Kidney glomerular epithelial cell (primary cell): ENCODE measurements at places on chromosomes 6 and 20.
A peak's percentile ranks its signal among the peaks of the same experiment; 100 is the strongest.

DNA sequence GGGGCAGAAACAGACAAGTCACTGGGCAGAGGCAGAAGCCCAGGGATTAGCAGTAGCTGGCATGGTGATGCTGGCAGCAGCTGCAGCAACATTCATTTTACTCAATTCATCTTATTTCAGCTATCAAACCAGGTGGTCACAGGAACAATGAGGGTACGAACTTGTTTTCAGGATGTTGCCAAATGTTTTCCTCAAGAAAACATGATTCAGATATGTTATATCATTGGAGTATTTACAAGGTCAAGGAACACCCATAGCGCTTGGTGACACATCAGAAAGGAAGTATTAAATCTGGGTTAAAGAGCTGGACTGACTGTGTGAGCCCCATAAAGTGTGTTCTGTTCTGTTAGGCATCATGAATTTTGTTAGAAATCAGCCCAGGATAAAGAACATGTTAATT, 456.9 kb upstream of the ID4 start:
- no peak for DNase-seq

GRCh38 chr6:79713701-79714322, 82.7 kb downstream of the SH3BGRL2 start:
- DNase-seq, result peak; percentile 28

DNA sequence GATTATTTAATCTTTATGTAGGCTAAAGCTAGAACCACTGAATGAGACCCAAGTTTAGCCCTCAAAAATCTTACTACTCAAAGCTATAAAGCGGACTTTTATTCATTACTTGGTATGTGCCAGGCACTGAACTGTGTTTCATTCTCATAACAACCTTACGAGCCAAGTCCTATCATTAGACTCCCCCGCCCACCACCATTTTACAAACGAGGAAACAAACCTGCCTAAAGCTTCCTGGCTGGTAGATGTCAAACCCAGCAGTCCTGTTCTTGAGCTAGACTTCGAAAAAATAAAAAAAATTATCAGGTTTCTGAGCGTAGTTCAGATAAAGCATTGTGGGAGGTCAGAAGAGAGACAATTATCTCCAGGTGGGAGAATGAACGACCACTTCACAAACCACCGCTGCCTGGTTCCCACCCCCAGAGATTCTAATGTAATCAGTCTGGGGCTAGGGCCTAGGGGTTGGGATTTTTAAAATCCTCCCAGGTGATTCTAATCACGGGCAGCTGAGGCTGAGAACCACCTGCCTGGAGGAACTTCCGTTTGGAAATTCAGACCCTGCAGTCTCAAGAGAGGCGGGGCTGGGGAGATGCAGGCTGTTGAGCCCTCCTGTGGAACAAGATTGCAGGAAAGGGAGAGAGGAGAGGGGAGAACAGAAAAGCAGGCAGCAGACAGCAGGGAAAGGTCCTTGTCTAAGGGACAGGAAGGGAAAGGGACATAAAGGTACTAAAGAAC, 8.6 kb downstream of the ADTRP start:
- no peak for DNase-seq

- DNase-seq, result no peak
These were observed 138.2 kb upstream of the CST7 start for GRCh38 chr20:24810676-24811407.

- DNase-seq, result no peak
These were observed 257.2 kb upstream of the EPHA7 start for GRCh38 chr6:93676581-93676980.

DNA sequence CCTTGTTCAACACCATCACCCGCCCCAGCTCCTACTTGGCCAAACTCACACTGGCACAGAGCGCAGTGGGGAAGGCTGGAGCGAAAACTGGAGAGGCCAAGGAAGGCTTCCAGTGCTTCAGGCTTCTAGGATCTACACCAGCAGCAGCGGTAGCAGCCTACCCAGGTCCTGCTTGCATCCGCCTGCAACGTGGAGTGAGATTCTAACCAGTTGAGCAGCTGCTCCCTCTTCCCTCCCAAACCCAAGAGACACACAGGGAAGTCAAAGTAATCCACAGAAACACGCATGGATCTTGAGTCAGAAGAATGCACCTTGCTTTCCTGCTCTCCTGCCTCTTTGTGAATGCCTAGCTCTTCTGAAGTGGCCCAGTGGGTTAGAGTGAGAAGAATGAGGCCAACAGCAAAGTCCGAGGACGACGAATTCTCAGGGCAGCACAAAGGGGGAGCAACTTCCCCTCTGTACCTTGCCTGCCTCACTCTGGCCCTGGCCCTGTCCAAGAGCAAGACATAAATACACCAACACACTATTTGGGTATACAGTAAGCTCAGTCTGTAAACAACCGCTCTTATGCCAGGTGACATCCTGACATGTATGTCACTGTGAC, 95.9 kb upstream of the FOXQ1 start:
- no peak for DNase-seq

- DNase-seq, result peak; percentile 40
These were observed 17.6 kb upstream of the EIF2S2 start for GRCh38 chr20:34129518-34130162.

DNA sequence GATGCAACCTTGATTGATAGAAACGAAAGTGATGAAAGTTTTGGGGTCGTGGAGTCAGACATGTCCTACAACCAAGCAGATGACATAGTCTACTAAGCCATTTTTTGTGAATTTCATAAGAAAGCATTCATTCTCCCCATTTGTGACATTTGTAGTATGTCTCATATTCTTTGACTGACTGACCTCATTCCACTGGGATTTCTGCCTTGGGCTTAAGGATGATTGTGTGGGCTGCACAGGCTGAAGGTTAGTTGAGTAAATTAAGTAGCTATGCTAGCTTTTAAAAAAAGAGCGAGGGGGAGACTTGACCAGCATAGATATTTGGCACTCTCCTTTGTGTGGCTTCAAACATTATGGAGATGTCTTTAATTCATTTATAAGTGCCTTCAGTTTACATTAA, 28.9 kb downstream of the STMND1 start:
- no peak for DNase-seq
